DMS153 (cell line): ENCODE measurements at places on chromosomes 5 and 9.

- DNase-seq, result no peak
Observed at GRCh38 chr5:108437425-108437824, 55.5 kb upstream of the FBXL17 start.

- DNase-seq, result no peak
Observed at GRCh38 chr5:72194846-72195245, 87.6 kb downstream of the MAP1B start.

DNA sequence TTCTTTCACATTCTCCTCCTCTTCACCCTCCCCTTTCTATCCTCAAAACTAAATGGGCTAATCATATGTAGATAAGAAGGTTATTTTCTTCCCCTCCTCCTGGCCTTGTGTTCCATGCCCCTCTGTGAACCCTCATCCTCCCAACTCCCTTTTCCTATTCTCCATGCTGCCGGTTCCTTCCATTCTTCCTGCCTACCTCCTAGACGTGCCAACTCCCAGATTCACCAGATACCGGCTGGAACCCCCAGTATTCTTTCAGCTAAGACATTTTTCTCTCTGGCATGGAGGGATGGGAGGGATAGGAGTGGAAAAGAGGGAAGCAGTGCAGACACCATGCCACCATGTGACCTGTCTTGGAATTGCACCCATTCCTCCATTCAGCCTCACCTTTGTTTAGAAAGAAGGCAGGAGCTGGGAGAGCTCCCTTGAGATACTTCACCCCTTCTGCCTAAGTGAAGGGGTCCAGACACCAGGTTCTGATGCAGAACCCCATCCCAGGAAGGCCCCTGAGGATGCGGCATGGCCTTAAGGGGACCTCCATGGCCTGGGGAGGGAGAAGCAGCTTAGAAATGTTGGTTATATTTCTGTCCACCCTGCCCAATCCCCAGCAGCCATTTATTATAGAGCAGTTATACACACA is 4.8 kb downstream of the DNAJB5 start:
- DNase-seq, result peak; percentile 44

GRCh38 chr5:77241444-77241843 is 31.0 kb downstream of the PDE8B start:
- DNase-seq, result no peak

GRCh38 chr9:115039516-115040120 is 78.3 kb downstream of the TNC start:
- DNase-seq, result no peak

DNA sequence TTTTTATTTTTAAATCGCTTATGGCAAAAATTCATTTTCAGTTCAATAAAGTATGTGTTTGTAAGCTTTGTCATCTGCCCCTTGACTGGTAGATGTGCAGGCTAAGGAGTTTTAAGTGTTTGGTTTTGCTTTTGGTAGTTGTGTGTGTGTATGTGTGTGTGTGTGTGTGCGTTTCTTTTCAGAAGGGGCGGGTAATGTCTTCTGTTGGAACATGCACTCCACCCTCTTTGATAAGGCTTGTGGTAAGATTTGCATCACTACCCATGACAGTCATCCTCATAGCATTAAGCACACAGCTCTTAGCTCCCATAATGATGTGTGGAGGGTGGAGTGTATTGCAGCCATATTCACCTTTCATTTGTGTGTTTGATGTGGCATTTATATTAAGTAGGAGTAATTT is 92.1 kb upstream of the FSD1L start:
- no peak for DNase-seq

DNA sequence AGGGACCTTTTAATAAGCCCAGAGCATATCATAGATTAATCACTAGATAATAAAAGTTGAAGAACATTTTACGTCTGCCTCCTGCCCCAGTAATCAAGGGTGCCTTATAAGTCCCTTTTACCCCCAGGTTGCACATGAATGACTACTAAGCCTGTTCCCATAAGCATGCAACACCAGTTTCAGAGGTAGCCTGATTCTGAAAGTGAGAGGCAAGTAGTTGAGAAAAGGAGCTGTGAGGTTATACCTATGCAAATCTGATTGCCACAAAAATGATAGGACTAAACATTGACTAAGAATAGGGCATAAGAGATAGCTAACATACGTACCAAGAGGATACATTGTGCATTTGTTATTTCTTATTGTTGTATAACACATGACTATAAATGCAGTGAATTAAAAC is 681.9 kb downstream of the ISL1 start:
- DNase-seq, result no peak

GRCh38 chr5:117590944-117591343 is 1016.3 kb upstream of the SEMA6A start:
- peak; percentile 0 for DNase-seq

- peak; percentile 77 for DNase-seq
Observed at GRCh38 chr9:35905912-35906679, at the start of gene HRCT1. Gene HRCT1 (plus strand): TSS chr9:35906202. CDS start chr9:35906288, 86 bp downstream.

DNA sequence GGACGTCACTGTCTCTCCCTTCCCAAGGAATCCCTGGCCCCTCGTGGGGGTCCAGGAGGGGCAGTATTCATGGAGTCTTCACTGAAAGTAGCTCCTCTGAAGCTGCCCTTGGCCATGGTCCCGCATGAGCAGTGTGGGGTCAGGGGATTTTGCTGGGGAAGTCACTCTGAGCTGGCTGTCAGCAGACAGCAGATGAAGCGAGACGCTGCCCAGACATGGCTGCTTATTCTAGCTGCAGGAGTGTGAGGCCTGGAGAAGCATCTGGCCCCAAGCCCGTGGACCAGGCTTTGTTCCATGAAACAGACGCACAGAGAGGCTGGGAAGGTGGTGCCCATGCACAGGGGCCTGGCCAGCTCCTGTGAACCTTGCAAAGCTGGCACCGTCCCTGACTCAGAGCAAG is 21.5 kb upstream of the ASS1 start:
- no peak for DNase-seq
